ENCODE measurements at places on chromosomes 4 and X.

GRCh38 chr4:48620831-48621230 is 130.8 kb downstream of the ZAR1 start:
- no peak for DNase-seq

DNA sequence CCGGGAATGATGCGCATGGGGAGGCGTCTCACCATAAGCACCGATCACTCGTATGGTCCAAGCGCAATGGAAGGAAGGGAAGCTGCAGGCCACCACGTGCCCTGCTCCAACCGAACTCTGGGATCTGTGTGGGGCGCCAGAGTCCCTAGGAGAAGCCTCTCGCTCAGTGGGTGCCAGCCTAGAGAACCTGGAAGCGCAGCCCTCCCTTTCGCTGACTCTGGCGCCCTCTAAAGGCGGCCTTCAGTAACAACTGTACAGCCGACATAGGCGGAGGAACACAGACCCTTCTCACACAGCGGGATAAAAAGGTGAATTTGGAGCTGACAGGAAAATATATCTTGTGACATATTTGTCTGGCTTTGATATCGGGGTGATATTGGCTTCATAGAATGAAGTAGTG is 76.0 kb downstream of the INTS6L start:
- DNase-seq = peak; percentile 12

DNA sequence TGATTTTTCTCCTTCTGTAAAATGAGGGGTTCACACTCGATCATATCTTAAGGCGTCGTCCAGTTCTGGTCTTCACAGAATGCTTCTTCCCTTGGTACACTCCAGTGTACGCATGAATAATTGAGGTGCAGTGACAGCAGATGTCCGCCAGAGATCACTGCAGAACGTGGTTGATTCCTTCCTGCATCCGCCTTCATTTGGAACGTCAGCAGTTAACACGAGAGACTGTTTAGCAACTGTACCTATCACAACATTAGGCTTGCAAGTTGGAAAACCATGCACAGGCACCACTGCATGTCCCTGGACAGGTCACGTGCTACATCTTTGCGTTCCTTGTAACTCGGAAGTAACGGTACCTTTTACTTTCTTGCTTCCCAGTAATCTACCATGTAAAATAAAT is 66.0 kb upstream of the GEMIN8 start:
- DNase-seq = no peak

DNA sequence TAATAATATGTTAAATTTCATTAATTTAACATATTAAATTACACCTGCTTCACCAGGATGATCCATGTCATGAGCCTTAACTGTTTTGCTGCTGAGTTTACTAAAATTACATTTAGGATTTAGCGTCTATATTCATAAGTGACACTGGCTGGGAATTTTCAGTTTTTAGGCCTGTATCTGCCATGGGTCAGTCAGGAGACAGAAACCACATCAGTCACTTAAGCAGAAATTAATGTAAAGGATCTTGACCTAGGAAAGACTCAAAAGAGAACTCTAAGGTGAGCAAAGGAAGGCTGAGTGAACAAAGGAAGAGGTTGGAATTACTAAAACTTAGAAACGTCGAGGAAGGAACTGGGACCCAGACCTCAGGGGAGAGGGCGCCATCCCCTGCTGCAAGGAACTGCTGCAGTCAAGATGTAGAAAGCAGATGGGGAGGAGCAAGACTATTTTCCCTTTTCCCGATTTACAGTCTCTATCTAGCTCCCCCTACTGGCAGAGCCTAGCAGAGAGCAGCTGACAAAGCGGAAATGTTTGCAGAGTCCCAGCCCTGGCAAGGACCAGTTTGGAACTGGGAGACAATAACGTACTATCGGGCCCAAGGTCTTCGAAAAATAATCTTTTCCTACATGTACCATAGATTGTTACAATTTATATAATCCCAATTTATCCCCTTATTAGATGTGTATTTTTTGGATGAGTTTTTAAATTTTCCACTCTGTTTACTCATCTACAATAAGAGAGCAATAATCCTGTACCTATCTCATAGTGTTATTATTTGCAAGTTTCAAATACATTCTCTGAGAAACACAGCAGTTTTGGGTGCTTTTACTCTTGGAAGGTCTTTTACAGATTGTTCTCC is 22.6 kb upstream of the RBBP7 start:
- peak; percentile 44 for DNase-seq

GRCh38 chr4:34633241-34633640 is 1611.1 kb downstream of the ARAP2 start:
- no peak for DNase-seq

All from psoas muscle (tissue), 8 donors.